ENCODE measurements at places on chromosomes 5 and 9. TPM values are rescaled to one million over a fixed set of nuclear protein-coding genes. Genes with fewer than 3 reads are reported as not detected.

GRCh38 chr5:17992291-17992690 lies 358.0 kb downstream of the TAF11L14 start:
- DNase-seq, result no peak
- no peaks in the 10 kb centered on the region for H3K36me3 ChIP-seq
- peaks cover 8% of the 10 kb centered on the region for H3K4me1 ChIP-seq
- H3K27me3 ChIP-seq, result no peaks in the 10 kb centered on the region

GRCh38 chr5:137115152-137115551 lies 384.0 kb downstream of the SPOCK1 start:
- H3K27me3 ChIP-seq, result no peaks in the 10 kb centered on the region
- H3K27ac ChIP-seq, result no peak overlapping the region
- DNase-seq, result peak; percentile 3
- no peaks in the 10 kb centered on the region for H3K36me3 ChIP-seq

- H3K4me1 ChIP-seq, result peaks cover 20% of the 10 kb centered on the region
- H3K4me3 ChIP-seq, result no peak overlapping the region
- no peak overlapping the region for H3K27ac ChIP-seq
- no peak for DNase-seq
- H3K36me3 ChIP-seq, result no peaks in the 10 kb centered on the region
Measured at GRCh38 chr5:148768806-148769415, 57.5 kb upstream of the ADRB2 start.

The CWC27 gene
- total RNA-seq, result 12.6 TPM

The LCN2 gene
- 154 TPM for total RNA-seq

DNA sequence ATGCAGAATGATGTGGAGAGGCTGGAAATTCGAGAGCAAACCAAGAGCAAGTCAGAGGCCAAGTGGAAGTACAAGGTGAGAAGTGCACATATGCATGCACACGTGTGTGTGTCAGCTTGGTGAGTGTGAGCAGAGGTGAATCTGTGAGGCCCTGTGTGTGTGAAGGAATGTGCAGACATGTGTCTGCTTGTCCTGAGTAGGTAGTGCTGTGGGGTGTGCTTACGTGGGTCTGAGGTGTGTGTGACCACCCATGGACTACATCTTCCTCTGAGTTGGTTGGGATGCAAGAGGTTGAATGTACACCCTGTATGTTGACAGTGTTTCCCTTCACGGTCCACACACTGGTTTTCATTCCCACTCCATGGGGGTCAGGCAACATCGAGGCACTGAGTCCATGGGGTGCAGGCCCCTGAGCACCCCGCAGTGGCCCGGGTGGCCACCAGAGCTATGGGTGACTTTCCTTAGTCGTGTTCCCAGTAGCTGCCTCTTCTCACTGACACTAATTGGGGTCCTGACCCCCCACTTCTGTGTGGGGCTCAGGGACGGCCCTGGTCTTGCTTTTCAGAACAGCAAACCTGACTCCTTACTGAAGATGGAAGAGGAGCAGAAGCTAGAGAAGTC lies 86.7 kb downstream of the PHF2 start:
- no peaks in the 10 kb centered on the region for H3K4me1 ChIP-seq
- no peak for DNase-seq
- no peak overlapping the region for H3K4me3 ChIP-seq
- no peaks in the 10 kb centered on the region for H3K27me3 ChIP-seq

DNA sequence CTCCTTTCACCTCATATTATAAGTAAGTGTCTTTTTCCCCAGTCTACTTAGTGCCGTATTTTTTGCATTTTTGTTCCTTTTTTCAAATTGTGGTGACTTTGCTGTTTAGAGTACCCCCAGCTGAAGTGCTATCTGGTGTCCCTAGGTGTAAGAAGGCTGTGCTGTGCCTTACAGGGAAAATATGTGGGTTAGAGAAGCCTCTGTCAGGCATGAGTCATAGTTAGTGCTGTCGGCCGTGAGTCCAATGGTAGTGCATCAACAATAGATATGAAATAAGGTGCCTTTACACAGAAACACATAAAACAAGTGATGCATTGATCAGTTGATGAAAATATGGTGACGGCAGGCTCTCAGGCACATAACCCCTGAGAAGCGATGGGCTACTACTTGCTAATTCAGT lies 20.1 kb downstream of the SYK start:
- H3K4me1 ChIP-seq, result peaks cover 3% of the 10 kb centered on the region
- no peak overlapping the region for H3K4me3 ChIP-seq
- H3K27ac ChIP-seq, result no peak overlapping the region
- H3K36me3 ChIP-seq, result peaks cover 4% of the 10 kb centered on the region
- no peaks in the 10 kb centered on the region for H3K27me3 ChIP-seq
- peak; percentile 49 for DNase-seq

- DNase-seq, result peak; percentile 29
- peaks cover 10% of the 10 kb centered on the region for H3K4me1 ChIP-seq
- no peaks in the 10 kb centered on the region for H3K36me3 ChIP-seq
- H3K27me3 ChIP-seq, result no peaks in the 10 kb centered on the region
- H3K4me3 ChIP-seq, result no peak overlapping the region
Measured at GRCh38 chr5:93995126-93995621, 253.8 kb upstream of the POU5F2 start.

GRCh38 chr5:71971862-71972261 lies 135.4 kb upstream of the MAP1B start:
- no peak for DNase-seq
- H3K4me3 ChIP-seq, result no peak overlapping the region
- no peaks in the 10 kb centered on the region for H3K27me3 ChIP-seq
- H3K36me3 ChIP-seq, result no peaks in the 10 kb centered on the region
- no peaks in the 10 kb centered on the region for H3K4me1 ChIP-seq

The SVEP1 gene
- 0.04 TPM for total RNA-seq

The PIP5K1B gene
- total RNA-seq, result 0.29 TPM

The RUSC2 gene
- total RNA-seq, result 13.3 TPM

The SCGB3A1 gene
- total RNA-seq, result not detected

DNA sequence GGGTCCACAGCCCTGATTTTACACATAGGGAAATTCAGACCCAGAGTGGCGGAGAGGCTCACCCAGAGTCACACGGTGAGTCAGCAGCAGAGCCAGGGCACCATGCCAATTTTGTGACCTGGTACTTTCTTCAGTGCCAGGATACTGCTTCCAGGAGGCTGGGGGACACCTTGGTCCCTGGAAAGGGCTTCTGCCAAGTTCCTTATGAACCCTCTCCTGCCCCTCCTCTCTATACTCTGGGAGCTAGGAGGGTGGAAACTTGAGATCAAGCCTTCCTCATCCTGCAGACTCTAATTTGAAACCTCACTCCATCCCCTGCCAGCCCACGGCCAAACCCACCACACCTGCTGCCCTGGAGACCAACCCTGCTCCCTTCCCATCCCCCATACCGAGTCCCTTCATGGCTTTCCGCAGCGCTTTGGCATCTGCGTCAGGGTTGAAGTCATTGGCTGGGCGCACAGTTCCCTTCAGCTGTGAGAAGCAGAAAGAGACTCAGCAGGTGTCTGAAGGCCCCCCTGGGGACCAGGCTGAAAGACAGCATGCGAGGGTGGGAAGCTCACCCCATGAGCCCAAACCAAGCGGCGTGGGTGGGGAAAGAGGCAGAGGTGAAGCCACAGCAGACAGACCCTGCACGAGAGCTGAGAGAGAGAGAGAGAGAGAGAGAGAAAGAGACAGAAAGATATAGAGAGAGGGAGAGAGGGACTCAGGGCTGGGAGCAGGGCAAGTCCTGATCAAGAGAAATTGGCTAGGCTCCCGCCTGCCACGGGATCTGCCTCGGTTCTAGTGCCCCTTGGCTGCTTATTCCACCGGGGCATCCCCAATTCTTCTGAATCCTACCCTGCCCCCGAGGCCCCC lies 33.5 kb downstream of the ANXA6 start:
- peak; percentile 53 for DNase-seq
- peaks cover 20% of the 10 kb centered on the region for H3K36me3 ChIP-seq
- no peaks in the 10 kb centered on the region for H3K27me3 ChIP-seq
- H3K4me1 ChIP-seq, result no peaks in the 10 kb centered on the region

The NMUR2 gene
- total RNA-seq, result not detected

DNA sequence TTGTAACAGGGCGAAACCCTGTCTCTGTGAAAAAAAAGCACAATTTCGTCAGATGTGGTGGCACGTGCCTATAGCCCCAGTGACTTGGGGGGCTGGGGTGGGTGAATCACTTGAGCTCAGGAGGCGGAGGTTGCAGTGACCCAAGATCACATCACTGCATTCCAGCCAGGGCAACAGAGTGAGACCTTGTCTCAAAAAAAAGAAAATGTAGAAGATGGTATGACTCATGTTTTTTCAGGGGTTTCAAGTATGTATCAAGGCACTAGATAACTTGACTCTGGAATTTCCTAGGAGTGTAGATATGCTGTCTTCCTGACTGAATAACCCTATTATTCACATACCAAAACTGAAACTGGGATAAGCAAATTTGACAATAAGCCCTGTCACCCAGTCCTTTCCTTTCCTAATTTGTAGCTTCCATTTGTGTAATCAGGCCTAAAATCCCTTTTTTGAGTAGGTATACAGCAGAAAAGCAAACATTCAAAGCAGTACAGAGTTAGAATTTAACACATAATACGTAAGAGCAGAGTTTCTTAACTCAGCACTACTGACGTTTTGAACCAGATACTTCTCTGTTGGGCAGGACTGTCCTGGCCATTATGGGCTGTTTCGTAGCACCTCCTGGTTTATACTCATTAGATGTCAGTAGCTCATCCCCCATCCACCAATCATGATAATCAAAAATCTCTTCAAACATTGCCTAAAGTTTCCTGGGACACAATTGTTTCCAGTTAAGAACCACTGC lies 17.3 kb upstream of the ANKRD18B start:
- peak overlapping the region; percentile 52 for H3K4me3 ChIP-seq
- peaks cover 13% of the 10 kb centered on the region for H3K4me1 ChIP-seq
- peak; percentile 72 for DNase-seq
- no peaks in the 10 kb centered on the region for H3K27me3 ChIP-seq

The HMMR gene
- total RNA-seq, result 74.6 TPM

GRCh38 chr5:74772359-74772758 lies 5.3 kb downstream of the NSA2 start:
- H3K4me1 ChIP-seq, result 0 out of 2 replicates have a peak, but pooled peaks cover 5% of the 10 kb centered on the region
- no peaks in the 10 kb centered on the region for H3K27me3 ChIP-seq
- DNase-seq, result no peak

DNA sequence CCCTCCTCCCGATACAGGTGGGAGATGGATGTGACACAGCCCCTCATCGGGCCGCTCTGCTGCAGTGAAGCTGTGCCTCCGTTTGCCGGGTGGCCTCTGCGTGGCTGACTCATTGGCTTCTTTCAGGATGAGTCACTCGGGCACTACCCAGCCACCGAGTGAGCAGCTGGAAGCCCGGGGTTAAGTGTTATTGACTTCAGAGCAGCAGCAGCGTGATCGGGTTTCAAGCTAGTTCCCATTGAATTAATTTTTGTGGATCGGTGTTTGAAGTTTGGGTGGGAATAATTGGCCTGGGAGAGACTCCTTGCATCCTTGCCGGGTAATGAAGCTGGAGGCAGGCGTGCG lies 266.4 kb upstream of the IRX4 start:
- DNase-seq, result peak; percentile 85
- no peak overlapping the region for H3K27ac ChIP-seq
- H3K4me1 ChIP-seq, result peaks cover 14% of the 10 kb centered on the region
- H3K36me3 ChIP-seq, result no peaks in the 10 kb centered on the region
- no peaks in the 10 kb centered on the region for H3K27me3 ChIP-seq

The CCL27 gene
- not detected for total RNA-seq

DNA sequence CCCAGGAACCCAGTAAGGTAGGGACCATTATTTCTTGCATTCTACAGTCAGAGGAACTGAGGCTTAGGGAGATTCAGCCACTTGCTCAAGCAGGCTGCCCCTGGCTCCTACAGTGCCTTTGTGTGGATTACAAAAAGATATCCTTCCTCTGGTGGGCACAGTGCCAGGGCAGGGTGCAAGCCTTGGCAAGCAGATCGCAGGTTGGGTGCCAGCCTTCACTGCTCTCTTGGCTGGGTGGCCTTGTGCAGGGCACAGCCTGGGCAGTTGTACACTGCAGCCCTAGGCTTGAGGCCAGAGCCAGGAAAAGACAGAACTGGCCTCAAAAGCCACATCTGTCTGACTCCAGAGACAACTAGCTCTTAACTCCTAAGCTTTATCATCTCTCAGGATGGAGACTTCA lies 15.0 kb downstream of the DOCK2 start:
- no peak for DNase-seq
- H3K27me3 ChIP-seq, result no peaks in the 10 kb centered on the region
- H3K4me3 ChIP-seq, result no peak overlapping the region
